ENCODE measurements at places on chromosomes 2 and 18.

GRCh38 chr2:238240757-238241711 is 1.2 kb upstream of the HES6 start:
- peak; percentile 91 for DNase-seq

DNA sequence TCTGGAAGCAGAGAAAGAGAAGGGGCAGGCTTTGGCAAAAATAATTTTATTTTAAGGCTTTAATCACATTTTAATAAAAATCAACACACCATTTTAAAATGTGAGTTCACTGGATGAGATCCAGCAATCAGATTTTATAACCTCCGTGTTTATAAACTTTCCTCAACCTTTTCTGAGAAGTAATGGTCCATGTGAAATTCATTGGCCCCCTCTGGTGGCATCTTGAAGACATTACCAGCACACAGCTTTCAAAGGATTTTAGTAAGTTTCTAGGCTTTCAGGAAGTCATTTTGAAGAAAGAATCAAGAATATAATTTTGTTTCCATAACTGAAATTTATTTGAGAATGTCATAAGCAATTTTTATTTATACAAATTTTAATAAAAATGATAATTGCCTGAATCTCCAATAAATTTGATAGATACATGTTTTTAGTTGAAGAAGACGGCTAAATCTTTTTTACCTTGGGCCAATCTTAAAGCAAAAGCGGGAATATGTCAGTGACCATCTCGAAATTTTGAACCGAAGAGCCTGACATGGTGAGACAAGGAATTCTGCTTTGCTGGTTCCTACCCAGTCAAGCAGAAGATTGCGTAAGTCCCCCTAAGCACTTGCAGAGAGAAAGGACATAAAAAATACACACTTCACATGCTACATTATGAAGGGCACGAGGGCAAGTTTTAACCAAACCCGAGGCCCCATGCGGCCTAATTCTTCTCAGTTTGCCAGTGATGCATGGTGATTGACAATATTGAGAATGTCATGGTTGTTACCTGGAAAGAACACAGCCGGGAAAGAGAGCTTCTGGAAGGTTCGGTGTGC is 128.4 kb upstream of the CBLN2 start:
- DNase-seq, result no peak

- no peak for DNase-seq
These were observed 240.0 kb upstream of the GULP1 start for GRCh38 chr2:188051706-188052105.

GRCh38 chr2:39741871-39742270 is 37.2 kb downstream of the THUMPD2 start:
- DNase-seq, result no peak

GRCh38 chr2:197211881-197212342 is 98.7 kb downstream of the ANKRD44 start:
- DNase-seq, result no peak

DNA sequence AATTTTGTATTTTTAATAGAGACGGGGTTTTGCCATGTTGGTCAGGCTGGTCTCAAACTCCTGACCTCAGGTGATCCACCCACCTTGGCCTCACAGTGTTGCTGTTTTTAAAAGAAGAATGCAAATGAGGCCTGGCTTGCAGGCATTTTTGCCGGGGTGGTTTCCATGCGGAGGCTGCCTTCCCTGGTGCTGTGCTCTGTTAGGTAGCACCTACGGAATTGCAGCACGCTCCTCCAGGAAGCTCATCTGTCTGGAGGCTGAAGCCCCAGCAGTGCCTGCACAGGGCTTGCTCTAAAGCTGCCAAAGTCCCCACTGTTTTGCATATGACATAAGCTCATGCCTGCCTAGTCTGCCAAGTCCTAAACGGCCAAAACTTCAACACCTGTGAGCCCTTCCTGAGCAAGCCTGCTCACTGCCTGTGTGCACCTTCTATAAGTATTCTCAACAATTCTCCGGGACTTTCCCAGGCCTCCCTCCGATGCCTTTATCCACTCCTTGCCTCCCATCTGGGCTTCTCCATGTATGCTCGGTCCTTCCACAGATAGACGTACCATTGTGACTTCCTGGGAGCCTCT is 551.3 kb upstream of the RAB6C start:
- DNase-seq, result no peak

DNA sequence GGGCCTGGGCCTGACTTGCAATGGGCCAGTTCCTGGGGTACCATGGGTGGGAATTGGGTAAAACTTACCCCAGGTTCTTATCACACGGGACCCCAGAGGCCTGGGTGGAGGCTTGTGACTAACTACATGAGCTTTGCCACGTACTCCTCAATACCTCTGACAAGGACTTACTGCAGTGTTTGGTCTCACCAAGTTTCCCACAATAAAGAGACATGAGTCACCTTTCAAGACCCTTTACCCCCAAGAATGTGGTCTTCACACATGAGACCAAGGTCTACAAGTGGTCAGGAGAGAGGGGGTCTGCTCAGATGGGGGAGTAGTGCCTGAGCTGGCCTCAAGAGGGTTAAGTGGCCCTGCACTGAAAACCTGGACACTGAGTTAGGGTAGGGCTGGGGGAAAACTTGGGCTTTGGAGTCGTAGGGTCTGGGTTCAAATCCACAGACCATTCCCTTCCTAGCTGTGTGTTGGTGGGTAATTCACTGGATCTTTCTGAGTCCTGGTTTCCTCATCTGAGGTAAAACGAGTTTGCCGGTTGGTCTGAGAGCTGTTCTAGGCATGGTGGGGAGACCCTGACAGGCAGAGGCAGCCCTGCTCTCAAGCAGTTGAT is 2.0 kb upstream of the GNLY start:
- no peak for DNase-seq

DNA sequence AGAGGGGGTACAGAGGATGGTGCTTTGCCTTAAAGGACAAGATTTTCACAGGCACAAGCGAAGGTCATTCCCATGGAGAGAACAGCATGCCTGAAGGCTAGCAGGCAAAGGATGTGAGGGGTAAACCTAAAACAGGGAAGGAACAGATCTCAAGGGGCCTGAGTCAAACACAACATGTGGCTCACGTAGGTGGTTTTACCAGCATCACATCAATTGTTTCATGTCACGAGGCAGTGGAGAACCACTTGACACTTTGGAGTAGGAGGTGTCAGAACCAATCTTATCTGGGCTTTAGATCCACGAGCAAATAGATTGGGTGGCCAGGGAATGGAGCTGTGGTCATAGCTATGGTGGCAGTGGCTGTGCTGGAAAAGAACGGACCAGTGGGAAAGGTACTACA is 8.4 kb downstream of the COX5B start:
- no peak for DNase-seq
